Skeletal muscle cell (primary cell): ENCODE measurements at places on chromosomes 6 and 20.

- no peak for DNase-seq
These were observed 22.2 kb downstream of the HLA-A start for GRCh38 chr6:29964518-29964886.

DNA sequence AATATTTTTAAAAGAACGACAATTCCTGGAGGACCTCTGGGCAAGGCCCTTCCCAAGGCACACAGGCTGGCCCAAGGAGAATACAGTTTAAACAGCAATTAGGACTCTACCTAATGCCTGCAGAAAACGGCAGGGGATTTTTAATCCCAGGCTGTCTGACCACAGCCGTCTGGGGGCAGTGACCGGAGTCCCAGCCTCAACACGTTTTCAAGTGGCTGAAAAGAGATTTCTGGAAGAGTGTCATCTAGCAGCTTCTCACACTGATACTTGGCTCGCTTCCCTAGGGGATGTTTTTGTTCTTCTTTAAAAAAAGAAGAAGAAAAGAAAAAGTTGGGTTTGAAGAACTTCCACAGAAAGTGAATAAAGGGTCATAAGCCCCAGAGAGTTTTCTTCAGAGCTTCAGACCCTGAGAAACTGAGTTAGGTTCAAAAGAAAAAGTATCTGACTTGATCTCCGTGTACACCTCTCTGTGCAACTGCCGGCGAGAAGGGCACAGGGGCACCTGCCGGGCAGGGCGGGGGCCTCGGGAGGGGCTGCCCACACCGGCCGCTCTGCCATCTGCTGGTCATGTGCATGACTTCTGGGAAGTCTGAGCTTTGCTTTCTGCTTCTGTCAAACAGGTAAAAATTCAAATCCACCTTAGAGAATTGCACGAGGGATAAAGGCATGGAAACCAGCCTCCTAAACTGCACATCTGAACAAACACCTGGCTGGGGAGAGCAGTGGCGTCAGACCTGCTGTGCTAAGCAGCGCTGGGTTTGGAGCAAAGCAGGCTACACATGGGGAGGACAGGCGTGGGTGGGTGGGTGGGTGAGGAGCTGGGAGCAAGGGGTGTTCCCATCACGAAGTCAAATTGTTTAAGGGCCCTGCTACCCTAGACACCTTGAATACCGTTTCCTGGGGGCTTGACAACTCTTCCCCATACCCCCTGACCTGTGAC lies 33.0 kb downstream of the RRBP1 start:
- no peak for DNase-seq

GRCh38 chr6:24902782-24903181 lies 33.0 kb downstream of the RIPOR2 start:
- peak; percentile 27 for DNase-seq

DNA sequence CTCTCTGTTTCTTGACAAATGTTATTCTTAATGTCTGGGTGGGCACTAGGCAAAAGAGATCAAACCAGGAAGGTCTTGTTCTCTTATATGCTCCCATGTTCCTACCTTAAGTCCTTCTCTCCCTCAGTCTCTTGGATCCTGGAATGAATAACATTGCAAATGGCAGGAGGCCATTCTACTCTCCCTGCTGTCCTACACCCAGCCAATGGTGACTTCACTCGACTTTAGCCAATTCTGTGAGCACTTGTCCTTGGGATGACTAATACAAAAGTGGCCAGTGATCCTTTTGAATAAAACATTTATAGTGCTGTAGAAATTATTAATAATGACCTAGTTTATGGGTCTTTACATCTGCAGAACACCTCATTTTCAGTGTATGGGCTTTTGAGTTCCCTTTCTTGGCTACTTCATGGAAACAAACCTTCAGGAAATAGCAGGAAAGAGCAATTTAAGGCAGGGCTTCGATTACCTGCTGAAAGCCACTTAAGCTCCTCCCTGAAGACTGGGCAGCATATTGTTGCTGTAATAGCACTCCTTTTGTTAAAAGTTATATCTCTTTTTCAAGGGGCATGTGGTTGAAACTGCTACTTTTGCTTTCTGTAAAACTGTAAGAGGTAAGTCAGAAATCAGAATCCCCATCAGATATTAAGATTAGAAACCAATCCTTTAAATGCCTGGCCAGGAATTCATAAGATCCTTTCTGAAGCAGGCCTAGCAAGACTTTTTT lies 10.5 kb downstream of the OTOR start:
- no peak for DNase-seq

- DNase-seq = no peak
These were observed 82.3 kb downstream of the LRRC1 start for GRCh38 chr6:53877151-53877550.

- DNase-seq = no peak
These were observed 227.3 kb downstream of the PREX1 start for GRCh38 chr20:48600470-48600945.

GRCh38 chr6:106334646-106335448 lies 9.3 kb upstream of the ATG5 start:
- DNase-seq = no peak

GRCh38 chr6:25042536-25042935 lies 106.8 kb upstream of the RIPOR2 start:
- DNase-seq = no peak

DNA sequence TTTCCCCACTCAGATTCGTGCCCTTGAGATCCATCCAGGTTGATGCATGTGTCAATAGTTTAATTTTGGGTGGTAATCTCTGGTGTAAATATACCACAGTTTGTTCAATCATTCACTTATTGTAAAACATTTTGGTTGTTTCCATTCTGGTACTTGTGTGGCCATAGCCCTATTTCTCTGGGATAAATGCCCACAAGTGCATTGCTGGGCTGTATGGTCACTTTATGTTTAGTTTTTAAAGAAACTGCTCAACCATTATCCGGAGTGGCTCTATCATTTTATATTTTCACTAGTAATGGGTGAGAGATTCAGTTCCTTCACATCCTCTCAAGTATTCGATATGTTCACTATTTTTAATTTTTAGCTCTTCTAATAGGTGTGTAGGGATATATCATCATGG lies 60.7 kb upstream of the RNF24 start:
- no peak for DNase-seq

DNA sequence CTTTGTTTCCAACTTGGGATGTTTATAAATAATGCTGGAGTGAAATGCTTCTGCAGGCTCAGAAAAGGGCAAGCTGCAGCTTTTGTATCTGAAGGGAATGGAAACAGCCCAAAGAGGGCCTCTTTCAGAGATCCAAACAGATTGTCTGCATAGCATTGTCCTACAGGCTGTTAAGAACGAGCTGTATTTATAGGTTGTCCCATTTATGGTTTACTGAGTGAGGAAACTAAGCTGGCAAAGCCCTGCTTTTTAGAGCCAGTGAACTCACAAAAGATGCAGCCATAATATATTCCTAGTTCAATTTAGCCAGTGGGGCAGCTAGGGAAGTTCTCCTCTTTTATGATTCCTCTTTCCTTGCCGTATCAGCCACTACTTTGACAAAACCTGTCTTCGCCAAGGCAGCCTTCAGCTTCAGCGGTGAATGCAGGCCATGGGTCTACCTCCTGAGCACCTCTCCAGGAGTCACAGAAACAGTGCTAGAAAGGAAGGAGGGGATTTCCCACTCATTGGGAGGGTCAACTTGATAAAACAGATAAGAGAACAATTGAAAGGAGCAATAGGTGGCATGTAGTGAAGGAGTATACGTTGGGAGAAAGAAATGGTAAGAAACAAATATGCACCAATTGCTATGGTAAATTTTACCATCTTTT lies 15.0 kb downstream of the KIAA0319 start:
- DNase-seq = no peak

GRCh38 chr6:28764014-28764723 lies 159.6 kb downstream of the TRIM27 start:
- DNase-seq = no peak

GRCh38 chr6:74651948-74652842 lies 553.7 kb downstream of the COL12A1 start:
- no peak for DNase-seq

- DNase-seq = no peak
These were observed 41.8 kb upstream of the FOXO3 start for GRCh38 chr6:108518714-108519576.

DNA sequence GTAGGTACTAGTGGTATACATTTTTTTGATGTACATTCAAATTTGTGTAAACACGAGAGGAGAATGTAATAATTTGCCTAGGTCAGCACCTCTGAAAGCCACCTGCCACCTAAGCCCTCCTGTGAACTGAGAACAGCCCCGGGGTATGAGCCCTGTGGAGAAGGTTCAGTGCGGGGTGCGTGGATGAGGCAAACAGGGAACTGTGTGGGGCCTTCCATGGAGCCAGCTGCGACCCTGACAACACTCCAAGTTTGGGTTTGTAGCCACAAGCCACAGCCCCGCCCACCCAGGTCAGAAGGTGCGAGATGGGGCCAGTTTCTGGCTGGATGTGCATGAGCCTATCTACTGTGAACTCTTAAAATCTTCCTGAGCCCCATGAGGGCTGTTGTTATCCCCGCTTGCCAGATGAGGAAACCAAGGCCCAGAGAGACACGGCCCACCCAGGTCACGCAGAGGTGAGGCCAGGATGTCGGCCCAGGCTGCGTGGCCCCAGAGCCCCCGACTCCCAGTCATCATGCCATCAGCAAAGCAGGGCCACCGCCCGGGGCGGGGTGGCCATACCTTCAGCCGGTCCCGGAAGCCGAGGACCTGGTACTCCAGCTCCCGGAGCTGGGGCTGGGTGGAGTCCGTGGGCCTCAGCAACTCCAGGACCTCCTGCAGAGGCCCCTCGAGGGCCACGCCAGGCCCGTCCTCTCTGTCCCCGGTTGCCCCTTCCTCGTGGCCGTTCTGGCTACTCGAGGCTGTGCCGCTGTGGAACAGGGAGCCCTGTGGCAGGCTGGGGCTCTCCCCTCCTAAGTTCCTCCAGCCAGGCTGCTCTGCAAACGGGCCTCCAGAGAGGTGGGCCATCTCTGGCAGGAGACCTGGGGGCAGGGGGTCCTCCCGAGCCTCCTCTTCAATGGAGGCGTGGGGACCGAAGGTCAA lies 89.6 kb downstream of the RIPOR3 start:
- DNase-seq = no peak

DNA sequence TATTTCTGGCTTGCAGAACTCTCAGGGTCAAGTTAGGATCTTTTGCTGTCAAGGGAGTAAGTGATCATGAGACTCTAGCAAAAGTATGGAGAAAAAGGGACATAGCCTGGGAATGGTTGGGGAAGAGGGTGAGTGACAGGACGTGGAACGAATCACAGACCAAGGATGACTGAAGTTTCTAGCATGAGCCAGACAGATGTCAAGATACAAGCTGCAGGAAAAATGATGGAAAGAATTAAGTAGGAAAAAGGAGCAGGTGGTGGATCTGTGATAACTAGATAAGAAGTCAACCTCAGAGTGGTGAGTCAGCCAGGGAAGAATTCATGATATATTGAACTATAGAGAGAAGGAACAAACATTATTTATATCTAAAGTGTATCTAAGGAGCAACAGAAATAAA lies 159.8 kb upstream of the SYNDIG1 start:
- no peak for DNase-seq

GRCh38 chr20:34663213-34663943 lies 13.5 kb downstream of the PIGU start:
- DNase-seq = no peak

DNA sequence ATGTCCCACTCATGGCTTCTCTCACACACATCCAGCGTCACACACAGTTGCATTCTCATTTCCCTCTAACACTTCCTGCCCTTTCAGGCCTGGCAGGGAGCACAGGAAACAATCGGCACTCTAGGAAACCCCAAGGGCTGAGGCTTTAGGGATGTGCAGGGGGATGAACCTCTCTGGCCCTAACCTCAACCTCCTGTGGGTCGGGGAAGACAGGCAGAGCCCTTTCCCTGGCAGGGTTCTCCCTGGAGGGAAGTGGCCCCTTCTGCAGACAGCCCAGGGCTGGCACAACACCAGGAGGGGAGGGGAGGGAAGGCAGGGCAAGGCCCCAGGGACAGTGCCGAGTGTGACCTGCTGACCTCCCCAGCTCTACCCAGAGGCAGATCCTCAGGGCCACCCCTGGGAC lies 2.7 kb downstream of the TEAD3 start:
- no peak for DNase-seq

DNA sequence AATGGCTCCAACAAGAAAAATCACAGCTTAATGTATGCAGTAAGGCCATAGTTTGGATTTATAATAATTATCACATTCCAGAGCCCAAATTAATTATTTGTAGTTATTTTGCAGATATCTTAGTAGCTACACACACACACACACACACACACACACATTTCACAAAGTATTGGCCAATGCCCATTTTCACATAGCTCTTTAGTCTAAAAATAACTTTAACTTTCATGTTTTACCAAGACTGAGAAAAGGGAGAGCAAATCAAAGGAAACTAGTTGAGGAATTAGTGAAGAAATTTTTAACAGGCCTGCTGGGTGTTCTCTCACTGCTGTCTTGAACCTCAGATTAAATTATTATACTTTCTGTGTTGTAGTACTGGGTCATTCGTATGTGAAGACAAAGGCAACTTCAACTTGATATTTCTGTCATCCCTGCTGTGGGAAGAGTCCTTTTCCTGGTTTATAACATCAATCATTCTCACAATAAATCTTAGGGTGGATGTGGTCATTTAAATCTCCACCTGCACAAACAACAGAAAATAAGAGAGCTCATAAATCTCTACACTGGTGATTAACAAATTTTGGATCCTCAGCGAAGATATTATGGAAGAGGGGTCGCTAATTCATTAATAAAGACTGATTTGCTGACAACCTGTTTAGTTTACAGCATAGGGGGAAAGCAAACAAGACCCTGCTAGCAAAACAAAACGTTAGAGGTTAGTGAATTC lies 1.6 kb upstream of the TCF21 start:
- no peak for DNase-seq

GRCh38 chr6:116118608-116119007 lies 7.3 kb downstream of the COL10A1 start:
- DNase-seq = peak; percentile 12

DNA sequence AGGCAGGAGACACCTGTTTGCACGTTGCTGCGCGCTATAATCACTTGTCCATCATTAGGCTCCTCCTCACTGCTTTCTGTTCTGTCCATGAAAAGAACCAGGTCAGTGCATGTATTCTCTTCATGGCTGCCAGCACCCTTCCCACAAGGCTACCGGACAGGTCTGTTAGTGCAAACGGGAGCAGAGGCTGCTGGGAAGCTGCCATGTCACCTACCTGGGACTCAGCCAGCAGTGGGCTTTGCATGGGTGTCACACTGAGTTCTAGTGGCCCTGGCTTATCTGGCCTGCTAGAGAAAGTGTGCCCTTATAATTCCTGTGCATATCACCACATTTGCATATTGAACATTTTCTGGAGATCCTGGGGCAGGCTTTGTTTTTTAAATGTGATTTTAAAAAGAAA lies 24.8 kb downstream of the LYRM2 start:
- no peak for DNase-seq

- DNase-seq = no peak
These were observed 235.8 kb downstream of the EPHA7 start for GRCh38 chr6:93183531-93183972.

- DNase-seq = no peak
These were observed 494.8 kb upstream of the SOX4 start for GRCh38 chr6:21098744-21099143.

DNA sequence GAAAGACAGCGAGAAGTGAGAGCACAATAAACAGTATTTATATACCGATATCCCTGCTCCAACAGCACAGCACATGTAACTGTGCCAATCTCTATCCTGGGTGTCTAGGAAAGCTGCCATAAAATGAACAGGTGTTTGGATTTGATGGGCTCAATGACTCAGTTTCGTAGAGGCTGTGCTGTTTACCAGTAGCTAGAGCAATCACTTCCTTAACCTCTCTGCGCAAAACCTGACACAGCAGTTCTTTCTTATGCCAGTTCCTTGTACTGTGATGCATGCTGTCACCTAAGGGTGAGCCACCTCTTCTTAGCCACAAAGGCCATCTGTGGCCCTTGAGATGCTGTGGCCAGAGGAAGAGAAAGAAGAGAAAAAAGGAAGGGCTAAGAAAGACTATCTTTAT lies 59.3 kb downstream of the SHPRH start:
- no peak for DNase-seq
